ENCODE measurements at places on chromosomes 4 and X.

DNA sequence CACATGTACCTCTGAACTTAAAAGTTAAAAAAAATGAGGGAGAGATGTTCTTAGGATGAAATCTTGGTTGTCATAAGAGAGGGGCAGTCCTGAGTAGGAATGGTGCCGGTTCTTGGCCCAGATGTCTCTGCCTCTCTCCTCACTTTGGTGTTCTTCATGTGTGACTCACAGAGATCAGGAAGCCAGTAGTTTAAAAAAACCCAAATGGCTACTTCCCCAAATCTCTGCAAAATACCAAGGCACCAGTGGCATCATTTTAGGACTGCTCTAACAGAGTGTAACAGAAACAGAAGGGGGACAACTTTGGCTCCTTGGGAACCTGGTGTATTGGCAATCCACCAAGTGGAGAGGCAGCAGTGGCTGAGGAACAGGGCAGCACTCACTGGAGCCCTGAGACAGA lies 116.8 kb downstream of the SCD5 start:
- no peak for DNase-seq

GRCh38 chr4:19883841-19884240 lies 367.9 kb upstream of the SLIT2 start:
- DNase-seq = no peak

DNA sequence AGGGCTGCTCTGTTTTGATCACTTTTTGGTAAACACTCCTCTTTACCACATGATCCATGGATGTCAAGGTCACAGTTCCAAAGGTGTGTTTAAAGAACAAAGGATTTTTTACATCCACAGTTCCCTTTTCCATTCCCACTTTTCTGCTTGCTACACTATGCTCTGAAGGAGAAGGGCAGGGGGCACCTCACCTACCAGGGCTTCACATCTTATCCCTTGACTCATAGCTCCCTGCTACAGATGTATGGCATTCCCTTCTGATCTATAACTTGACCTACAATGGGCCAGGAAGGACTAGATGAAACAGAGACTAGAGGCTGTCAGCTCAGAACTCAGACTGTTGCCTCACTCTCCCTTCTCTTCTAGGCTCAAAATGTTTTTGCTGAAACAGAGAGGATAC lies 233.1 kb upstream of the RPS6KA3 start:
- DNase-seq = no peak

GRCh38 chrX:87975365-87975764 lies 457.8 kb downstream of the KLHL4 start:
- DNase-seq = no peak

DNA sequence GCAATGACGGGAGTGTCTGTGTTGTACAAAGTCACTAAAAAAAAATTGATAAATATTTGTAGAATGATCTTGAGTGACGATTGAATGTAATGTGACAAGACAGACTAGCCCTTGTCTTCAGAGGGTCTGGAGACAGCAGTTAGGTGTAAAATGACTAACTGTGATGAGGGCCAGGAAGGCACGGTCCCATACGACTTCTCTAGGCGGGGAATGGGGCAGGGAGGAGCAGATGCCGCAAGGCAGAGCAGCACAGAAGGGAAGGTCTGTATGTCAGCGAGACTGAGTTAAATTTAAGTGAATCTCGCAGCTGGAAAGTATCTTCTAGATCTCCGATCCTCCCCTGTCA lies 405 bp downstream of the CENPE start:
- no peak for DNase-seq

DNA sequence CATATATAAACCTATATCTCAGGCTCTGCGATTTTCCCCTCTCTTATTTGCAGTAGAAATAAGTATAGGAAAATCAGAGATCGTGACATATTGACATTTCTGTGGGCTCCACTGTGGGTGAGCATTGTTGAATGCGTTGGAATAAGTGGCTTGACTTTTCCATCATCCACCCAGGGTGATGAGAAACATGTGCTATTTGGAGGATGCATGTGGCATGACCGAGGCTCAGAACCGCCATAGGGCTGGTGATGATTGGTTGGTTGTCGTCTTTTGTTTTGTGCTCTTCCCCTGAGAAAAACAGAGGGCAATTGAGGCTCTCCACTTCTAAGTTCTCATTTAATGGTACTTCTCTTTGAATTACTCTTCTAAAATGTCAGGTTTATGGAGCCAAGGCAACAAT lies 140.1 kb downstream of the MXRA5 start:
- no peak for DNase-seq

DNA sequence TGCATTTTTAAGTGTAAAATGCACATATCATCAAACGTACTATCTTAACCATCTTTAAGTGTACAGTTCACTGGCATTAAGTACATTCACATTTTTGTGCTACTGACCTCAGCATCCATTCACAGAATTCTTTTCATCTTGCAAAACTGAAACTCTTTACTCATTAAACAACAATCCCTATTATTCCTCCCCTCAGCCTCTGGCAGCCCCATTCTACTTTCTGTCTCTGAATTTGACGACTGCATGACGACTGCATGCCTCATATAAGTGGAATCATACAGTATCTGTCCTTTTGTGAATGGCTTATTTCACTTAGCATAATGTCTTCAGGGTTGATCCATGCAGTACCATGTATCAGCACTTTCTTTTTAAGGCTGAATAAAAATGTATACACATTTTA lies 38.7 kb downstream of the CNKSR2 start:
- no peak for DNase-seq

Data from activated T-helper 1 cell treated with anti-CD3 and anti-CD28 coated beads, Interleukin-12 subunit alpha, Interleukin-12 subunit beta, Interleukin-2, Interleukin-4 antibody, amounts not matched to agents 30 ng/mL and 10 ng/mL and 1 ng/mL, durations not matched to agents 14 hours and 24 hours and 36 hours (primary cell).